Airway epithelial cell (primary cell): ENCODE measurements at places on chromosomes 12 and 14. TPM values are rescaled to one million over a fixed set of nuclear protein-coding genes. Genes with fewer than 3 reads are reported as not detected.

Gene COCH
- 0.42 and 1.0 TPM in 2 replicates for total RNA-seq

Gene MANSC4
- total RNA-seq: not detected in 2 replicates

Gene INSM2
- not detected in 2 replicates for total RNA-seq

Gene ANO2
- total RNA-seq: 0.07 TPM in 1 of 2 replicates, not detected in the other

Gene STYK1
- total RNA-seq: 1.2 and 4.1 TPM in 2 replicates

Gene G2E3
- total RNA-seq: 12.6 and 13.9 TPM in 2 replicates
